ENCODE measurements at places on chromosomes 7 and 10.

GRCh38 chr10:64209561-64209960, 688.4 kb downstream of the REEP3 start:
- no peak for DNase-seq

DNA sequence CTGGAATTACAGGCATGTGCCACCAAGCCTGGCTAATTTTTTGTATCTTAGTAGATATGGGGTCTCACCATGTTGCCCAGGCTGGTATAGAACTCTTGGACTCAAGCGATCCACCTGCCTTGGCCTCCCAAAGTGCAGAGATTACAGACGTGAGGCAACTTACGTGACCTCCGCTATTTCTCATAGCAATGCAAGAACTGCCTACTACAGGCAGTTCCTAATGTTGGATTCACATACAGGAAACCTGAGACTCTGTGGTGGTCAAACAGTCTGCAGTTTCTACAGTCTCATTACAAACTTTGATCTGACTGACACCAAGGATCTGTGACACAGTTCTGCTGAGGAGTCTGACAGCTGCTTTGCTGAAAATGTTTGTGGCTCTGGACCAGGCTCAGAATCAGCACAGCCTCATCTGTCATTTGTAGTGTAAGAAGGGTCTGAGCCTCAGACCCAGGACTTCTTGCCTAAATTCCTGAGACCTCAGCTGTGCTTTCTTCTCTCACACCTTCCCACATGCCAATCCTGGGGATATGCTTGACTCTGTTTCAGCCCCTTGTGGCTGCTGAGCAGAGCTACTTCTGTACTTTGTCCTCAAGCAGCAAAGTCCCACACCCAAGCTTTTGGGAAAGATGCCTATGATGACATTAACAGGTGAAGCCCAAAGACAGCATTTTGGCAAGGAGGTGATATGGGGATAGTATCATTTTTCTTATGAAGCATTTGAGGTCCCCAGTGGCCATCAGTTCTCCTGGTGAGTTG, 48.0 kb upstream of the CYP2C9 start:
- DNase-seq, result no peak

- DNase-seq, result no peak
Measured at GRCh38 chr7:129777195-129777844, 165.8 kb downstream of the NRF1 start.

- DNase-seq, result no peak
Measured at GRCh38 chr7:98805956-98806838, 63.6 kb downstream of the TMEM130 start.

DNA sequence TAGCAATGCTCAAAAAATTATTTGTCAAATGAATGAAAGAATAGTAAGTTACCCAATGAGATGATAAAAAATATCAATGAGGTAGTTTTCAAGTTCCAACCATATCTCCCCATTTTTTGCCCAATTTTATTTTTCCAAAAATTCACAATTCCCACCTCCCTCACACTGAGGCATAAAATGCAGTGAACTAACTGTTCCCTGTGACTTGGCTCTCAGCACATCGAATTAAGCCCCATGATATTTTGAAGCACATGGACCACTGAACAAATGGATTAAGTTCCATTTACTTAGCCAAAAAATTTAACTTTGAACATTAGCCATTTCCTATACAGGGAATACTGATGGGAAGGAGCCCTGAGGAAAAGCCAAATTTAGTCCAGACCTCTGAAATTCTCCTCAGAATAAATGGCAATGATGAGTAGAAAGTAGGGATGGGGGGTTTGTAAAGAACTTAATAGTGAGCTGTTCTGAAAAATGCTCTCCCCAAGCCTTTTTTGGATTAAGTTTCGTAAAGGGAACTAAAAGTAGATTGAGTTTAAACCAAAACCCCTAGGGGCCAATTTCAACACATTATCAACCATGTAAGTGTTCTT, 166.3 kb upstream of the GRM3 start:
- no peak for DNase-seq

DNA sequence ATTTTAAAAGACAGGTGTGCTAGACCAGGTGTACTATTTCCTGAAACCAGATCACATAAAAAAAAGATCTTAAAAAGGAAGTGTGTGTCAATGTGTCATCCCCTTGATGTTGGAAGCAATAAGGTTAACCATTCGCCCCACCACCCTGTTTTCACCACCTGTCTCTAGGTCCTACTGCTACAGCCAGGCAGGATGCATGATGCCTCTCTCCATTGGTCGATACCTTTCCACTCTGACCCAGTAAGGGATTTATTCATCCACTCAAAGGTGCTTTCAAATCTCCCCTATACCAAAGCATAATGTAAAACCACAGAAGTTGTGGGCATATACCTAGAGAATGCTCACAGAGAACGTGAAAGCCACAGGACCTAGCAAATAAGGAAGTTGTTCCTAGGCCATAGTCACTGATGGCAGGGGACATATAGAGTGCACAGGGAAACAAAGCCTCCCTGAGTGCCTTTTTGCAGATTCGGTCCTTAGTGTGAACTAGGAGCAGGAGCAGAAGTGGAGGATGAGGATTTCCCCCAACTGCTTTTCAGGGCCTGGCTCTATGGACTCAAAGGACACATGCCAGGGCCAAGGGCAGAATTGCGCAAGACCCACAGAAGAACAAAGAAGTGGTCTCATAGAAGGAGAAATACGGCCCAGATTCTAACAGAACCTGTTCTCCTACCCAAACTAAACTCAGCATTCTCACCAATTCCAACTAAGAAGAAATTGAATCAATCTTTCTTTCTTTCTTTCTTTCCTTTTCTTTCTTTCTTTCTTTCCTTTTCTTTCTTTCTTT, 631.5 kb upstream of the NRP1 start:
- no peak for DNase-seq

DNA sequence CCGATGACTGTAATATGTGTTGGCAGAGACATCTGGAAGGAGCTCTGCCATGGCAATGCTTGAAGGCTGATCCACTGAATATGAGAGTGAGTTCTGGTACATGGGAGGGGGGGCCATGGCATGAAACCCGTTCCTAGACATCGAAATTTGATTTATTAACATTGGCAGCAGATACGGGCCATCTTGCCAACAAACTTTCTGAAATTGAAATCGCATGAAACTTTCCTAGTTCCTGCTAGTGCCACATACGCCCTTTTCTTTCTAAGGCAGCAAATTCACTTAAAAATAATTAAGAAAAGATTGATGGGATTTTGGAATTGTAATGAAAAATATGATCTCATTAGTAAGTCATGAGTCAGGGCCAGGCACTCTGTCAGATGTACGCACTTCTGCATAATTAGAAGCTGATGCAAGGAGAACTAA, 91.8 kb upstream of the KMT2C start:
- no peak for DNase-seq

DNA sequence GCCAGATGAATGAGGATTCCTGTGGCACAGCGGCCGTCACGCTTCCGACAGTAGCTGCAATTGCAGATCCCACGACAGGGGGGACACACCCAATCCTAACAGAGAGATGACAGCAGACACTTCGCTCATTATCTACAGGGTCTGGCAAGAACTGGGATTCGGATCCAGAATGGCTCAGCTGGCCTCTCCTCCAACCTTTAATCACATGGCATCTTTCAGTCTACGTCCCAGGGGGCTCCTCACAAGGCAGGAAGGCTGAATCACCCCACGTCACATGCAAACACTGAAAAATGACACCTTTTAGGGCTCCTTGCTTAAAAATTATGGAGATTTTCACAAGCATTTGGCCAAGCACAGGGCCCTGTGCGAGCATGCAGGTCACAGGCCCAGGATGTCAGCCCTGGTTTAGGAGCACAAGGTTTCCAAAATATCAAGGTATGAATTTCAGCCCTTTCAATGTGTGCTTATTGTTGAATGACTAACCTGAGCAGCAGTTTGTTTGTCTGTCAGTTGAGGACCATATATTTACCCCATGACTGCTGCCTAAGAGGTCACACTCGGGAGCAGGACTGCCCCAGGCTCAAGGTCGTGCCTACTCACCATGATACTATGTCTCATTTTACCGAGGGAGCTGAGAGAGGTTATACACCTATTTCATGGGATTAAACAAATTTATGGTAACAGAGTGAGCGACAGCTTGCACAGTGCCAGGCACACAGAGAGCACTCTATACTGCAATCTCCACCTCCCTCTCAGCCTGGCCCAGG, 42.5 kb downstream of the CDCA7L start:
- peak; percentile 14 for DNase-seq

All from A673 (cell line).